ENCODE measurements at places on chromosomes 2 and 18.

DNA sequence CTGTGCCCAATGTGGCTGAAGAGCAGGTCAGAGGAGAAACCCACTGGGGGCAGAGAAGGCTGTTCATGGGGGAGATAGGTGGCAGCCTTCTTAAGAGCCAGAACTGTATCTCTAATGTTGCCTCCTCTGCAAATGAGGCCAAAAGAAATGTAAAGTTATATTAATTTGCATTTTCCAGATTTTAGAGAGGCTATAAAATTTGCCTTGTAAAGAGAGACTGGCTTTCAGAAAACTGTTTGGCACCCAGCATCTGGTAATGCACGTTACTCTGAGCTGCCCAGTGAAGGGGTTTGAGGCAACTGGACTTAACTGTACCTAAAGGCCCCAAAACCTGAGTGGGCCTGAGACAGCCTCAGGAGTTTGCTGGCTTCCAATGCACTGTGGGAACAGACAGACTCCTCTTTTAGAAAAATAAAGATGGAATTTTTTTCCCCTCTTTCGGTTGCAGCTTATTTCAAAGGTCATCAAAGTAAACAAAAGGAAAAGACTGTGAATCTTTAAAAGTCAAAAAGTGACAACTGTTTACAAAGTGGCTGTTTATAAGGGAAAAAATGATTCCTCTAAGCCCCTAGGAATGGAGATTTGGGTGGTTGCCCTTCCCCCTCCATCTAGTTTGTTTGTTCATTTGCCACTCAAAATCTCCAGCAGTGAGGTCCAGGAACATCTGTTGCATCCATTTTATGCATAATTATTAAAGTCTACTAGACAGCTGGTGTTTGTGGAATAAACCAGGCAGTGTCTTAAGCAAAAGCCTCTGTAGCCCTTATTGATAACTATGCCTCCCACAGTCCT is 132.2 kb upstream of the ZFP36L2 start:
- DNase-seq, result no peak

- no peak for DNase-seq
Measured at GRCh38 chr2:172937884-172938712, 137.5 kb upstream of the MAP3K20 start.

GRCh38 chr18:5980721-5981120 is 85.4 kb upstream of the TMEM200C start:
- no peak for DNase-seq

GRCh38 chr2:119753041-119753929 is 6.4 kb upstream of the PTPN4 start:
- no peak for DNase-seq

GRCh38 chr2:181984814-181985631 is 630 bp upstream of the PPP1R1C start:
- no peak for DNase-seq

DNA sequence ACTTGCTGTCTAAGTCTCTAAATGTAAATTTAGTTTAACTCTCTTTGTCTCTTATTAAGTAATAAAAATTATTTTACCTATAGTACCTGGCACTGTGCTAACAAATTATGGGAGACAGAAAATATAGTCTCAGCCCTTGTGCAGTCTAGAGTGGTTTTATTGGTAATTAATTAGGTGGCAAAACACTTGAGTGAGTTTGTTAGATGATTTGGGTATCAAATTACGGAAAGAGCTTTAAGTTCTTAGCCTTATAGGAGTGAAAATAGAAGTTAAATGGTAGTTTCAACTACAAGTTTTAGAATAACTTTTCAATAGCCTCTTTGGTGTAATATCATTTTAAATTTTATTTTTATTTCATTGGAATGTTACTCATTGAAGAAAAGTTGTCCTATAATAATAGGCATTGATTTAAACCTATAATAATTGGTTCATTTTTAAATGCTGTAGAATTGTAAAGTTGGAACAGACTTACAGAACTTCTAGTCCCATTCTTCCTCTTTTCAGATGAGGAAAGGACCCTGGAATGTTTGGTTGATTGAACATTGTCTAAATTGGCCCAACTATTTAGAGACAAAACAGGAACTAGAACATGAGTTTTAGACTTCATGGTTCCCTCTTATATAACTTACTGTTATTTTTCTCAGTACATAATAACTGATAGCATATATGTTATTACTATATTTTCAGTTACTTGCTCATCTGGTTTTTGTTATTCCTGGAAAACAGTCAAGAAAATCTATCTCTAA is 10.2 kb upstream of the HTR2B start:
- no peak for DNase-seq

All from lower leg skin (tissue), 4 donors.